Mucosa of gallbladder (tissue), 1 donor: ENCODE measurements at places on chromosomes 1 and 21. TPM values are rescaled to one million over a fixed set of nuclear protein-coding genes. Genes with fewer than 3 reads are reported as not detected.

DNA sequence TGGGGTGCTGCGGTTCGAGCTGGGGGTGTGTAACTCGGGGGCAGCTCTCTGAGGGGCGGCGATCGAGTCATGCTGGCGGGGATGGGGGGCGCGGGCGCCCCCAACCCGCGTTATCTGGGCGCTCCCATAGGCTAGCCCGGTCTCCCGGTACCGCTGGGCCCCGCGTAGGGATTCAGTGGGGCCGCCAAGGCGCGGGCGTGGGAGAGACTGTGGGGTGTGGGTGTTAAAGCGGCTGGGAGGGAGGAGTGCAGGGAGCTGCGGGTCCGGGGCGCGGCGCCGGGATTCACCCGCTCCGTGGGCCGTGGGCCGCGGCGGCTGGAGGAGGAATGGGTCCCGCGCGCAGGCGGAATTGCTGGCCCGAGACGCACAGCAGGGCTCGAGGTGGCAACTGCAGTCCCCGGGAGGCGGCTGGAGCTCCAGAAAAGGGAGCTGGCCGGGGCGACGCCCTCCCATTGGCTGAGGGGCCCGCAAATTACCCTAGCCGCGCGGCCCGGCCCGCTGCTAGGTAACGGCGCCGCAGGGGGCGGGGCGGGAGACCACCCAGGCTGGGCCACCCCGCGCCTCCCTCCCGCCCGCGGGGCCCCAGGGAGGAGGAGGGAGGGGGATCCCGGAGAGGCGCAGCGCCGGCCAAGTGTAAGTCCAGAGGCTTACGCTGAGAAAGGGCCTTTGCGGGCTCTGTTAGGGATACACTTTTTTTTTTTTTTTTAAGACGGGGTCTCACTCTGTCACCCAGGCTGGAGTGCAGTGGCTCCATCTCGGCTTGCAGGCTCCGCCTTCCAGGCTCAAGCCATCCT is at the start of gene PTCH2:
Gene PTCH2, minus strand, starts transcription at position 392 of the 794 bp plus-strand sequence. Its CDS starts 321 bp downstream, at position 71.
- peak; percentile 59 for DNase-seq

GRCh38 chr1:154695985-154696384 is 88.0 kb upstream of the ADAR start:
- DNase-seq: no peak

DNA sequence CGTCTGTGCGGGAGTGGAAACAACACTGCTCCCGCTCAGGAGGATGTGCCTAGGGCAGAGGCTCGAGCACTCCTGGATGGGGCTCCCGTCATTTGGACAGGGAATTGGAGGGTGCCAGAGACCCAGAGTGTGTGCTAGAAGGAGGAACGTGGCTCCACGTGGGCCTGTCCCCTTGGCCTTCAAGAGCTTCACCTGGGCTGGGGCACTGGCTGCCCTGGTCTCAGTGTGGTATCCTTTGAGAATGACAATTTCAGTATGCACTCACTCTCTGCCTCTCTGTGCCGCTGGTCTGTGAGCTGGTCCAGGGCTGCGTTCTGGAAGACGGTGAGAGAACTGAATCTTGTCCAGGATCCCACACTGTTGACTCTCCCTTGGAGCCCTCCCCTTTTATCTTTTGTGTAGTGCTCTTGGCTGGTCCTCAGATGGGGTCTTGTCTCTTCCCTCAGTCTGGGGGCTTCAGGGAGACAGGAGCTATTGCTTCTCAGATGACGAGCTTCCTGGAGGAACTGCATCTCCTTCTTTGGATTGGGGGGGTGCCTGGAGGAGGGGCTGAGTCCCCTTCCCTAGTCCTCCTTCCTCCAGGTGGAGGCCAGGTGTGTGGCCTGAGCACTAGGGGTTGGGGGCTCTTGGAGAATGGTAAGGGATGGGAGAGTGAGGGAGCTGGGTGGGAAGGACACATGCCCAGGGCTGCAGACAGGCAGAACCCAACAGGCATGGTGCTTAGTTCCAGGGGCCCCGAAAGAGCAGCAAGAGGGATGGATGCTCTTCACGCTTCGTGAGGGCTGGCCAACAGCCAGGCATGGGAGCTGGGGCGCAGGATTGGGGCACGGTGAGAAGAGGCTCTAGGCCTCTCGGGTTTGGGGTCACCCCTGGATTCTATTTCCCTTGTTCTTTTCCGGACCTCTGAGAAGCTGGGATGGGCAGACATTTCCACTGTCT is 14.8 kb upstream of the ETV3L start:
- DNase-seq: no peak

- no peak for DNase-seq
These were observed 1.3 kb upstream of the HES4 start for GRCh38 chr1:1001057-1001783.

- DNase-seq: no peak
These were observed 288.3 kb downstream of the TM2D1 start for GRCh38 chr1:61436491-61437120.

- DNase-seq: peak; percentile 40
These were observed 129.9 kb downstream of the ZNF281 start for GRCh38 chr1:200279810-200280411.

DNA sequence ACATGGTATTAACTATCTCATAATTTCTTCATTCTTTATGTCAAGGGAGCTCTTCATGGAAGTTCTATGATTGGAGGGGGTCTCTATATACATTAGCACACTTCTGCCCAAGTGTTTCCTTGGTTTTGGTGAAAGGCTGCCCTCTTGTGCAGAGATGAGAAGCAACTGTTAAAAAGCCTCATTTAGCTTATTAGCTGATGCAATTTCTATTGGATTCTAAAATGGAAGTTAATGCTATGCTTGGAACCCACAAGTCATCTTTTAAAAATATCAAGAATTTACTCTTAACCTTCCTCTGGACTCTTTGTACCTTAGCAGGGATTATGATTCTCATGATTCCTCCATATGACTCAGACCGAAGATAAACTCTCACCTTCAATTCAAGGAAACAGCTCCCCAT is 328.9 kb downstream of the PTBP2 start:
- DNase-seq: no peak

- DNase-seq: no peak
These were observed 28.3 kb downstream of the POU2F1 start for GRCh38 chr1:167248707-167249642.

GRCh38 chr1:58773406-58773840 is 10.4 kb downstream of the JUN start:
- peak; percentile 50 for DNase-seq

DNA sequence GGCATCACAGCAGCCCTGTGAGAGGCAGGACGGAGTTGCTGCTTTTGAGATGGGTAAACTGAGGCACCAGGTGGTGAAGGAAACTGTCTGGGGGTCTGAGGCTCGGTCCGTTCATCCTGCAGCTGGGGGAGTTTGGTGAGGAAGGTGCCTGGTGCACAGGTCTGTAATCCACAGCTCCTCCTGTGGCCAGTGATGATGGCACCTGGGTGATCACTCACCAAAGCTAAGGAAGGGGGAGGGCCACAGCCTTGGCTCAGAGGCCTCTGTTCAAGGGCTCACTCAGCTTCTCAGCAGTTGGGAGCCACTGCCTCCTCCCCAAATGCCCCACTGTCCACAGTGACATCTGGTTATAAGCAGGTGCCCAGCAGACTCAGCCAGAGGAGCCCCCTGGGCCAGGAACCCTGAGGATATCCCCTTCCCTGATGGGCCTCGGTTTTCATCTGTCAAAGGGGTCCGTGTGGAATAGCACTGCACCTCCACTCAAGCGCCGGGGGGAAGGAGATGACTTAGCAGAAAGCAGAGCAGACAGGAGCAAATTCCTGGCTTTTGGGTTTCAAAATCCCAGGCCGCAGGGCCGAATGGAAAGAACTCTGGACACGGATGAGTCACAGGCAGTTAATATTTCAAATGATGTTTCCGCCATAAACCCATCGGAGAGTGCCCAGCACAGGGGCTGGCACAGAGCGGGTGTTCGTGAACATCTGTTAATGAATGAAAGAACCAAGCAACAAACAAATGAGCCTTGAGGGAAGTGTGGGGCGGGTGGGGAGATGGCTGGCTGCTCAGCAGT is 82.8 kb downstream of the DMRTB1 start:
- no peak for DNase-seq

GRCh38 chr1:243487649-243488227 is 231.9 kb downstream of the SDCCAG8 start:
- DNase-seq: no peak

GRCh38 chr21:29523646-29524045 is 224.9 kb downstream of the BACH1 start:
- peak; percentile 34 for DNase-seq

DNA sequence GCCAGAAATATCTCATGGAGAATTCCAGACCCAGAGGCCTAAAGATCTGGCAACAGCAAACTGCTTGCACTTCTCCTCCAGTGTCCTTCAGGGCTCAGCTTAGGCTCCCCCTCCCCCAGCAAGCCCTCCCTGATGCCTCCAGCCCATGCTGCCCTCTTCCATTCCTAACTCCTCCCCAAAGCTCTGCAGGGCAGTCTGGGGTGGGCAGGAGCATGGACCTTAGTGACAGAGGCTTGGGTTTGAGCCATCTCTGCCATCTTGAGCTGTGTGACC is 436.8 kb downstream of the PTPRU start:
- DNase-seq: no peak

- DNase-seq: no peak
These were observed 1667.8 kb downstream of the MRPL39 start for GRCh38 chr21:23939369-23940065.

DNA sequence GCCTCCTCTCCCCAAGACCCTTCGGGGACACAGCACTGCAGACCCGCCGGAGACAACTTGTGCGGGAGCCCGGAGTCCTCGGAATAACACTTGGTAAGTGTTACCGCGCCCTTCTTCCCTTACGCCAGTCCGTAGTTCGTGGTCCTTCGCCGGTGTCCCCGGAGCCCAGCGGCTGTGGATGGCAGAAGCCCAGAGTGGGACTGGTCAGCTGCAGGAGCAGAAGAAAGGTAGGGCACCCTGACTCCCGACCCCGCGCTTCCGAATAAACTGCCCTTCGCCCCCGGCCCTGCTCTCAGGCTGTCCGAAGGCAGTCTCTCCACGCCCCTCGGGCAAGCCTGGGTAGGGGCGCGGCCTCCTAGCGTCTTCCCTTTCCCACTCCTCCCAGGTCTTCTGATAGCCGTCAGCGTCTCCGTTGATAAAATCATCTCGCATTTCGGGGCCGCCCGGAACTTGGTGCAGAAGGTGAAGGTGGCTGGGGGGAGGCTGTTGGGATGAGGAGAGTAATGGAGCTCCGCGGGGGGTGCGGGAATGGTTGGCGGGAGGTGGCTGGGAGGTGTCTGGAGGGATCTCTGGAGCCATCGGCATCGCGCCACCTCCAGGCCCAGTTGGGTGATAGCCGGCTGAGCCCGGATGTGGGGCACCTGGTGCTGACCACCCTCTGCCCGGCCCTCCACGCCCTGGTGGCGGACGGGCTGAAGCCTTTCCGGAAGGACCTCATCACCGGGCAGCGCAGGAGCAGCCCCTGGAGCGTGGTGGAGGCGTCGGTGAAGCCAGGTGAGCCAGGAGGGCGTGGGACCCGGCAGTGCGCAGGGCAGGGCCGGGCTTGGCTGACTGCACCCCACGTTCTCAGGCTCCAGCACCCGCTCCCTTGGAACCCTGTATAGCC is 4.3 kb downstream of the RUSC1 start:
- peak; percentile 46 for DNase-seq

DNA sequence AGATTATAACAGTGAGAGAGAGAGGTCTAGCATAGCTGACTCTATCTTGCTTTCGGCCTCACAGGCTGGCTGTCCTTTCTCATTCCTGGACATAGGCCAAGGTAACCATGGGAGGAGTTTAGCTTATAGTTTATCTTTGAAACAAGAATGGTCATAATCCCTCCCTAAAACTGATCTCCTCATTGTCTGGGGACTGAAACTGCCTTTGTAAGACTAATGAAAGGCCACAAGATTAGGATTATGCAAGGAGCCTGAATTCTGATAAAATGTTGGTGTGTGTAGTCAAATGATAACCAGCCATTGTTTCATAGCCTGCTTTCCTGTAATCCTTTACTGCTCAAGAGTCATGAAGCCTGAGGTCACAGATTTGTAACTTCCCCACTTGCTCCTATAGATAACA is 131.9 kb upstream of the LYPLAL1 start:
- no peak for DNase-seq

GRCh38 chr1:47371016-47371517 is 37.5 kb downstream of the CMPK1 start:
- no peak for DNase-seq

TMIGD3 gene
- 8.4 TPM for total RNA-seq

INSRR gene
- 0.58 TPM for total RNA-seq

SPRR2B gene
- not detected for total RNA-seq

BOLA1 gene
- 22.8 TPM for total RNA-seq

DPYD gene
- total RNA-seq: 124 TPM

PLA2G2D gene
- not detected for total RNA-seq

CFHR2 gene
- total RNA-seq: not detected

FCER1G gene
- 31.5 TPM for total RNA-seq

SLC2A5 gene
- total RNA-seq: 8.8 TPM
